ENCODE measurements at places on chromosomes 3 and 15.

DNA sequence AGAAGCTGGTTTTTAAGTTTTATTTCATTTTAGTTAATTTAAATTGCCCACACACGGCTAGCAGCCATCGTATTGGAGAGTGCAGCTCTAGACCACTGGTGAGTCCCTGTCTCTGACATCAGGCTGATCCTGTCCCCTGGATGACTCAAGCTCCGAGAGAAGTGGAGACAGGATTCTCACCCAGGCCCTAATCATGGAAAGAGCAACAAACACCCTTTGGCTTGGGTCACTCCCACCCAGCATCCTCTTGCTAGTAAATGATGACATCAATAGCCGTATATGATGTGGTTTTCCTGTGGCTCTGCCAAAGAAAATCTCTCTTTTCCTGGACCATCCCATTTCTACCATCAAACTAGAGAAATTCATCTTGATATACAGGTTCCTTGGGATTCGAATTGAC lies 182.2 kb downstream of the NTRK3 start:
- no peak for DNase-seq

DNA sequence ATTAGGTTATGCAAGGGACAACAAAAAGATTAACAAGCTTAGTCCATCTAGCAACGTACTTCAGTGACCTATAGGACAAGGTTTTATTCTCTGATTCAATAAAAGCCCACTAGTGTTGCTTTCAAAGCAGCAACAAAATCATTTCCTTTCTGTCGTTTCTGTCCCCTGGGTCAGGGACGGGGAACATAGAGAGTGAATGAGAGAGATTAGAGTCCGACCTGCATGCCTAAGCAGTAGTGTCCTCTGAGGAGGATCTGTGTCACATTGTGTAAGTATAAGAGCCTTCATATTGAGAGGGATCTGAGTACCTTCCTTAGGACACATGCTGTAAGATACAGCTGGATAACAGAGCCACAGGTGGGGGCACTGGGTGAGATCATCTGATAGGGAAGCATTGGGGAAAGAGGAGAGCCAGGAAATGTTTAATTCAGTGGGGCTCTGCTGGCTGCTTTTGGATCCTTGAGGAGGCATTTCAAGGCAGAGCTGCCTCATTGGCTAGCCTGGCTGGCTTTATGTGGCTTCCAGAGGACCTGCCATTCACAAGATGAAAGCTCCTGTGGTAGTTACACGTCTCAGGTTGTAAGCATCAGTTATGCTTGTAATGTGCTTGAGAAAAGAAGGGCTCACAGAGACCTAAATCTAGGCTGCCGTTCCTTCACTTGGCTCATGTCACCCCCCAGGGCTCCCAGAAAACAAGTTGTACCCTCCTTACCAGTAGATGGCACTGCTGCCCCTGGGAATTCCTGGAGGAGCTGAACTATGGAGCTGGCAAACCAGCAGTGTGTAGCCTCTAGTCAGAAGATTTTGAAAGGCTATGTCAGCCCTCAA lies 2.7 kb downstream of the TMEM108 start:
- DNase-seq, result peak; percentile 87

GRCh38 chr3:123843668-123844067 lies 40.5 kb downstream of the MYLK start:
- DNase-seq, result no peak

DNA sequence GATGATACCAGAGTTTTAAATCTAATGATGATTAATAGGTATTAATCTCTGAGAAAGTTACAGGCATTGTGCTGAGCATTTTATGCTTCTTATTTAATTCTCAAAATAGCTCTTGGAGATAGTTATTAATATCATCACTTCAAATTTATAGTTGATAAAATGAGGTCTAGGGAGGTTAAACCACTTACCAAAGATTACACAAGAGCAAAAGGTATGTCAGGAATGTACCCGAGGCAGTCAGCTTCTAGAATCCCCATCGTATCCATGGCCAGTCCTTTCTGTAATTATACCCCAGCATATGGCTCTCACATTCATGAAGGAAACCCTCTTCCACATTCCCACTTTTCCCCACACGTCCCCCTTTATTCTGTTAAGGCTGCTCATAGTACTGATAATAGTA lies 421.3 kb downstream of the PYDC2 start:
- no peak for DNase-seq

- no peak for DNase-seq
Observed at GRCh38 chr15:92071045-92071634, 217.6 kb downstream of the SLCO3A1 start.

GRCh38 chr3:155520463-155520862 lies 224.4 kb downstream of the PLCH1 start:
- no peak for DNase-seq

GRCh38 chr15:74193299-74193718 lies 9.3 kb downstream of the STRA6 start:
- no peak for DNase-seq

- no peak for DNase-seq
Observed at GRCh38 chr15:80325206-80325605, 73.2 kb upstream of the CTXND1 start.

GRCh38 chr3:177906126-177906511 lies 630.1 kb upstream of the KCNMB2 start:
- DNase-seq, result no peak

DNA sequence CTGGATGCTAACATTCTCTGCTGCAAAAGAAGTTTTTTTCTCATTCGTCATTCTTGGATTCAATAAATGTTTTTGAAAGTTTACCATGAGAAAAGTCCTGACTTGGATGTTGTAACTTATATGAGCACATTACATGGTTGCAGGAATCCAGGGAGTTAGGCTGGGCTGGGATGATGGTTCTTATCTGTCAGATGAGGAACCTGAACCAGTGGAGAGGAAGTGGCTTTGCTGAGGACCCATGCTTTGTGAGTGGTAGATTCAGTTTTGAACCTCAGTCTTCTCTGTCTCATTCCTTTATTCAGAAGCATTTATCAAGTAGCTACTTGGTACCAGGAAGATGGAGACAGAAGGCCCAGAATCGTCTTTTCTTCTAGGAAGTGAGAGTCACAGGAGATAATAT lies 3.7 kb upstream of the GASK1A start:
- DNase-seq, result no peak

GRCh38 chr15:83673385-83673784 lies 19.5 kb downstream of the ADAMTSL3 start:
- DNase-seq, result no peak

GRCh38 chr15:80838666-80839065 lies 59.5 kb downstream of the CEMIP start:
- DNase-seq, result no peak

DNA sequence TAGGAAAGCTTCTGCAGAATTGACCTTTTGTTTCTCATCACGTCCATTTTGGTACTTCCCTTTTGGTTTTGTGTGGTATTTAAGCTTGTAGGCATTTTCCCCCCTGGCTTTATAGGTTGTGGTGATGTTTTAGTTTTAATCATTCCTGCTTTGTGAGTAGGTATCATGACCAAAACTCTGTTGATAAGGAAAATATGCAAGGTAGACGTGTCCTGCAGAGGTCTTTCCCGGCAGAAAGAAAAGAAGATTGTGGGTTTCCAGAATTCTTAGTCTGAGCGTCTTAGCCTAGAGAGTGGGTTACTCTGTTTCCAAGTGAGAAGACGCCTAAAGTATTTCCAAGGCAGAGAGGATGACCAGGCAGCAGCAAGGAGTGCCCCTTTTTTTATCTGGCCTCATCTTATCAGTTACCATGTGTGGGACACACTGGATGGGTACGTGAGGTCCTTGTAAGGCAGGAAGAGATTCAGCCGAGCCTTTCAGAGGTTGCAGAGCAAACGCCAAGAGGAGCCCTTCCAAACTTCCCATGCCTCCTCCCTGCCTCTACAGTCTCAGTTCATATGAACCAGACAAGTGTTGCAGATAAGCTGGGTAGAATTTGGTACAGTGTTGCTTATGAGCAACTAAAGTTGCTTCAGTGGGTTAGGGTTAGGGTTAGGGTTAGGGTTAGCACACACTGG lies 58.8 kb downstream of the ARNT2 start:
- no peak for DNase-seq

- DNase-seq, result no peak
Observed at GRCh38 chr3:53032609-53033008, 13.3 kb downstream of the SFMBT1 start.

- peak; percentile 82 for DNase-seq
Observed at GRCh38 chr15:66287461-66288057, 5.8 kb upstream of the DIS3L start.

DNA sequence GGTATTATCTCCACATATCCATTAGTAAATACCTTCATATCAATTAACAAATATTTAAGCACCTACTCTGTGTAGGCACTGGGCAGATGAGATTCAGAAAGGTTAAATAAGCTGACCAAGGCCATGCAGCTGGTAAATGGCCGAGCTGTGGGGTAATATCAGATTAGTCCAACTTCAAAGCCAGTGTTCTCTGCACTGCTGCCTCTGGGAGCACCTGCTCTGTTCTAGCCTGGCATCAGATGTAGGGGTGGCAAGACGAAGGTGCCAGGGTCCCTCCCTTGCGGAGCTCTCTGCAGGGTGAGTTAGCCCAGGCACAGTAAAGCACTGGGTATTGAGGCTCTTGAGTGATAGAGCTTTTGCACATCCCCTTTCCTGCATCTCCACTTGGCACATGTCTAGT lies 5.5 kb downstream of the TATDN2 start:
- no peak for DNase-seq

DNA sequence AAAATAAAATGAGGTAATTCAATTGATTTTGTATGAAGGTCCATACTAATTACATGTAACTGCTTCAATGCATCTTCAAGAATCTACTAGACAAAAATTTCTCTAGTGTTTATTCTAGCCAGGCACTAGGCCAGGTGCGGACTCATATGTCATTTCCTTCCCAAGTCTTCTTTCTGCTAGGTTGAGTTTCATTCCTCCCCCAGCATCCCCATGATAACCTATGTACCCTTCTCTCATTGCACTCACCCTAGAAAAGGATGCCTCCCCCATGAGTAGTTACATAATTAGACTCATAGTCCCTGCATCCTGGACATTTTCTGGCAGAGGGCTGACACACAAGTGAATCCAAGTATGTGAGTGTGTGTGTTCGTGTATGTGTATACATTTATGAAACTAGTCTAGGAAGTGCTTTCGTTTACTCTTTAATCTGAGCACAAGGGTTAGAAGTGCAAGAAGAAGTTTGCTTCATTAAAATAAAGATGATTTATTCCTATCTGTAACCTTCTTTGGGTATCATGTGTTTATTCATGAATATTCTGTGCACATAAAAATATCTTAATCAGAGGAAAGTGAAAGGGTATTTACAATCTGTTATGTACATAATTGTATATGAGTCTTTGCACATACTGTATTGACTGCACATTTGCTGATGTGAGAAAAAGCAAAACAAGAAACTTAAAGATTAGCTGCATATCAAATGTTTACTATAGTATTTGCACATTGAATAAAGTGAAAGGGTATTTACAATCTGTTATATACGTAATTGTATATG lies 585.6 kb upstream of the ZNF717 start:
- peak; percentile 1 for DNase-seq

GRCh38 chr3:186534113-186534669 lies 10.0 kb downstream of the CRYGS start:
- no peak for DNase-seq

DNA sequence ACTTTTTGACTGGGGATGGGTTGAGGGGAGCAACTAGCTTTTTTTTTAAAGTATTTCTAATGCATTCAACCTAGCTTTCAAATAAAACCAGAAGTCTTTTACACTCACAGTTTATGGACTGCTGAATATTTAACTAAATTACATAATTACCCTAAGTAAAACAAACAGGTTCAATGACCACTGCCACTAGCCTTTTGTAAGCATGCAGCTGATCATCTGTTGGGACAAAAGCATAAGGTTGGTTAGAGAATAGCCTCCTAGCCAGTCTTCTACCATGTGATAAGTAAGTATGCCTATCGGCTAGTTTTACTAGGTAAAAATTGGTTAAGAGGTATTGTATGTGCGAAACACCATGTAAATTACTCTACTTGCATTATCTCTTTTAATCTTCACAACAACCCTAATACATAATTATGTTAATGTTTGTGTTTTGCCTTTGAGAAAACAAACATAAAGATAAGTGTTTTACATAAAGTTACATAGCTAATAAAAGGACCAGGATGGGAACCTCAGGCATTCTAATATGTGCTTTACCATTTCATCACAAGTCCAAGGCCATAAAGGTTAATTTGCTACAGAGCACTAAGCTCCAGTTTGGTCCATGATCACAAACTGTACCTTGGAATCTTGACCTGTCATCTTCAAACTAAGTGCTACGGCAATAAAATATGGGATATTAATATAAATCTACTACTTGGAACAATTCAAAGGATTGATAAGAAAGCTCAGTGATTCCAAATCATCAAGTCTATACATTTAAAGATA lies 13.2 kb downstream of the PFN2 start:
- no peak for DNase-seq

- no peak for DNase-seq
Observed at GRCh38 chr15:71545223-71545760, 265.1 kb upstream of the NR2E3 start.

DNA sequence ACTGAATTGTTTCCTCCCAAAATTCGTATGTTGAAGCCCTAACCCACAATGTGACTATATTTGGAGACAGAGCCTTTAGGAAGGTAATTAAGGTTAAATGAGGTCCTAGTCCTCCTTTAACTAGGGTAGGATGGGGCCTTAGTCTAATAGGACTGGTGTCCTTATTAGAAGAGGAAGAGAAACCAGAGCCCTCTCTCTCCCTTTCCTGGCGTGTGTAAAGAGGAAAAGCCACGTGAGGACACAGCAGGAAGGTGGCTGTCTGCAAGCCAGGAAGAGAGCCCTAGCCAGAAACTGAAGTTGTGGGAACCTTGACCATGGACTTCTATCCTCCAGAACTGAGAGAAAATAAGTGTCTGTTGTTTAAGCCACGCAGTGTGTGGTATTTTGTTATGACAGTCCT lies 94.3 kb downstream of the OXNAD1 start:
- DNase-seq, result no peak

DNA sequence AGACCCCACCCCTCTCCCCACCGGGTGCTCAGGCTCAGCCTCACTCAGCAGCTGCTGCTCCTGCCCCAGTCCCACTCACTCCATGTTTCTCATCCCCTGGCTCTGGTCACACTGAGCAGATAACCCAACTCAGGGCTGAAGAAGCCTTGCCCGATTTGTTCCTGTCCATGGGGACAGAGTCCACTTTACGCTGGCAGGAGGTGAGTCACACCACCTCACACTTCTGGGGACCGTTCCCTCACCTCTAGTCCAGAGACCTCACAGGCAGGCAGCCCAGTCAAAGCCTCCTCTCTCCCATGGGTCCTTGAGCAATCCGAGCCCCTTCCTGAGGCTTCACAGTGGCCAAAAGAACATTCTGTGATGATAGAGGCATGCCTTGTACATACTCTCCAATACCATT lies 1.4 kb downstream of the CIDEC start:
- no peak for DNase-seq

Measured in NCI-H1105 treated with DMSO at 0.1 percent for 48 hours (cell line).